HAP-1 (cell line): ENCODE measurements at places on chromosomes 2 and 18.
A peak's percentile ranks its signal among the peaks of the same experiment; 100 is the strongest.

GRCh38 chr18:76913583-76913982 is 91.2 kb downstream of the ZNF236 start:
- DNase-seq = no peak

GRCh38 chr2:147386284-147386683 is 458.5 kb upstream of the ACVR2A start:
- DNase-seq = no peak

DNA sequence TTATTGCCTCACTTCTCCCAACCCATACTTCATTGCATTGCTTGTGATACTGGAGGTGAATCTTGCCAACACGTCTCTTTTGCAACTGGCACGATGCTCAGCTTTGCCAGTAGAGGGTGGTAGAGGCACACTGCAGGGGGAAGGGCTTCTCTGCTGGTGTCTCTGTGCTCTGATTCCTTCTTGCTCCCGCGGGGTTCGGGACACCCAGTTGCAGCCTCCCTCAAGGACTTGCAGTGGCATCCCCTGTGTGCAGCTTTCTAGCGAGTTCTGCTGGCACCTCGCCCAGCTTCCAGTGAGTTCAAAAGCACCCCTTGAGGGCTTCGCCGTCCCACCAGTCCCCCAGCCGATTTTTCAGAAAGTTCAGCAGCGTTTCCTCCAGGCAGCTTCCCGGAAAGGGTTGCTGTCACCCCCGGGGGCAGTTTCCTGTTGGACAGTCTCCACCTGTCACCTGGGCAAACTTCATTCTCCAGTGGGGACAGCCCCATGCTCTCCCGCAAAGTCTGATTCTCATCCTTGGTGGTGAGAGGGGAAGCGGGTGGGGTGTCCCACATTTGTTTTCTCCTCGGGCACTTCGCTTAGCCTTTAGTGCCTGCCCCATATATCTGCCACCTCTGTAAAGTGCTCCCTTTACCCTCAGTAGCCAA is 35.4 kb upstream of the EN1 start:
- peak; percentile 76 for DNase-seq

DNA sequence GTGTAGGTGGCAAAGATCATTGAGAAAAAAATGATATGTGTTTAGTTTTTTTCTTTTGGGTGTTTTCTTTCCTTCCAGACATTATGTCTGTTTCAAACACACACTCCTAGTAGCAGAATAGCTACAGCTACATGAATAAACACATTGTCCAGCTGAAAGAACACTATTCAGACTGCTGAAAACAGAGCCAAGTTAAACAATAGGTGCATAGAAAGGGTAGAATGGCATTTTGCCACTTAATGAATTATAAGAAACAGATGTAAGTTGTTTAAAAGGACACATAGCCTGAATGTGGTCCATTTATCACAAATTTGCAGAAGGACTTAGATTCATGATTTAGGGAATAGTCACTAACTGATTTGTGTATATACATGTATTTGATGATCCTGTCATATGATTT is 20.1 kb downstream of the CTLA4 start:
- no peak for DNase-seq

DNA sequence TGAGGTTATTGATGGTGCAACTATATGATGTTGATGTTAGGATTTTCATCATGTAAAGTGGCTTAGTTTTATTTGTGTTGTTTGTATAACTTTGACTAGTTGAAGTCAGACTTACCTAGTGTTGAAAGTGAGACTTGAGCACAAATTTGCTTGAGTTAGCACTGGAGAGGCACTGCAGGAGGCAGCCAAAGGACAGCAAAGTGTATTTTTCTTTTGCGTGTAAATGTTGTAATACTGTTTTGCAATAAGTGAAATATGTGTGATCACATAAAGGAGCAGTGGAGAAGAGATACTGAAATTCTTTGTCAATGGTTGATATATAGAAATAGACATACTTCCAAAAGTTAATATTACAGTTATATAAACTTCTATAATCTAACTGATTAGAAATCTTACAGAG is 332.0 kb upstream of the RAB12 start:
- DNase-seq = no peak

DNA sequence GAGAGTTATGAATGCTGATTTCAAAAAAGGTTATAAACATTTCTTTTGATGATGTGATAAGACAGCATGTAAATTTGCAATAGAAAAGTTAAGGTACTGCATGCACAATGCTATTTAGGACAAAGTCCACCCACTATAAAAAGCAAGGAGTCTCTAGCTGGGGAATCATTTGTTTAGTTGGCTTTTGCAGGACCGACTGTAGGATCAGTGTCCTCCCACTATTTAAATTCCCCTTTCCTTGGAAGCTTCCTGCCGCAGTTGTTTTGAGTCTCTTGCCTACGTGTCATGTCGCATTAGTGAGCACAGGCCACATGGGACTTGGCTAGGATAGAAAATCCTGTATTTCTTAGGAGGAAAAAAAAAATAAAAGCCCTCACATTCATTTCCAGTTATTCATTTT is 13.1 kb downstream of the QPCT start:
- no peak for DNase-seq

GRCh38 chr2:44751754-44752479 is 189.6 kb upstream of the SIX3 start:
- peak; percentile 43 for DNase-seq

DNA sequence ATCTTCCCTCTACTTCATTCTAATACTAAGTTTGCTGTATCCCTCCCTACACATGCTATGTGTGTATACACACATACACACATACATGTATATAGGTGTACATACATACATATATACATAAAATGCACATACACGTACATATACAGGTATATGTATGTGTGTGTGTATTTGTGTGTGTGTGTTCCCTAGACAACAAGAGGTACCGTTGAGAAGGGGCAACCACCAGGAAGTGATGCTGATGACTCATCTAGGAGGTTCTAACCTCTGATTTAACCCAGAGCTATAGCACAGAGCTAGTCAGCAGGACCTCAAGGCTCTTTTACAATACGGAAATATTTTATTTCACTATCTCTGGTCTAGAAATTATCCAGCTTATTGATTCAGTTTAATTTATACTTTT is 139.2 kb downstream of the LAMA3 start:
- DNase-seq = no peak

GRCh38 chr2:164706522-164706921 is 85.2 kb upstream of the GRB14 start:
- no peak for DNase-seq

DNA sequence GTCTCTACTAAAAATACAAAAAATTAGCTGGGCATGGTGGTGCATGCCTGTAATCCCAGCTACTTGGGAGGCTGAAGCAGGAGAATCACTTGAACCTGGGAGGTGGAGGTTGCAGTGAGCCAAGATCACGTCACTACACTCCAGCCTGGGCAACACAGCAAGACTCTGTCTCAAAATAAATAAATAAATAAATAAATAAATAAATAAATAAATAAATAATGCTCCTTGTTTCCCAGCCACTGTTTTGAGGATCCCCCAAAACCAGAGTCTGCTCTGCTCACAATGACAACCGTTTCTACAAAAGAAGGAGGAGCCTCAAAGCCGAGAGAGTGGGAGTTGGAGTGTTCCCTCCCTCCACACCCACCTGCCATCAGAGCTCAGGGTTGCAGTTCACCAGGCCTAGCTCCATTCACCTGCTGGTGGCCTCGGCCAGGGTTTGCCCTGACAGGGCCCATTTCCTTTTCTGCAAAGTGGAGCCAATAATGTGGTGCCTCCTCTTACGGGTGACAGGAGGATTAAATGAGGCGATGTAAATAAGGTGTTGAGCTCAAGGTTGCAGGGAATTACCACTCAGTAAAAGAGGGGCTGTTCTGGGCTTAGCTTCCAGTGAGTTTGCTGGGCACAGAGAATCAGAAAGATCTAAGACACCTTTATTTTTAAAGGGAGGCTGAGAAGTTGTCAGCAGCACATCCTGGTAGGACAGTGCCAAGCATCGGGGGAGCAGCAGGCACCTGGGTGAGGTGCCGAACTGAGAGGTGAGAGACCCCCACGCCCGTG is 25.5 kb downstream of the CRACDL start:
- no peak for DNase-seq

DNA sequence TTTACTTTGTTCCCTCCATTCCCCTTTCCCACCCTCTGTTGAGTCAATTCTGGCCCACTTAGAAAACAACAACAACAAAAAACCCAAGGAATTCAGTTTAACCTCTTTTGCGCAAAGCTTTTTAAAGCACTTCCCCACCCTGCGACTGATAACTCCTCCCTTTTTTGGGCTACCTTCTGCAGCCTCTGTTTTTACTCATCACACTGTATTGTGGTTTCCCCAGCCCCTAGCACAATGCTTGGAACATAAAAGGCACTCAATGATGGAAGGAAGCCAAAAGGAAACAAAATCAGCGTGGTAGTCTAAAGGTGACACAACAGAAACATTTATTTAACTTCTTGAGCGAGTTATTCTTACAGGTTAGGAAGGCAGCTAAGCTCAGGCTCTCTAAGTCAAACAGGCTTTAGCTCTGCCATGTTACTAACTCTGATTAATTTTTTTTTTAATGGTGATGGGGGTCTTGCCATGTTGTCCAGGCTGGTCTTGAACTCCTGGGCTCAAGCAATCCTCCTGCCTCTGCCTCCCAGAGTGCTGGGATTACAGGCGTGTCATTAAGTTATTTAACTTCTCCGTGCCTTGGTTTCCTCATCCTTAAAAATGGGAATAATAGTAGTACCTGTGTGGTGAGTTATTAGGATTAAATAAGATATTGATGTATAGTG is 1.3 kb downstream of the CEP68 start:
- DNase-seq = peak; percentile 48

DNA sequence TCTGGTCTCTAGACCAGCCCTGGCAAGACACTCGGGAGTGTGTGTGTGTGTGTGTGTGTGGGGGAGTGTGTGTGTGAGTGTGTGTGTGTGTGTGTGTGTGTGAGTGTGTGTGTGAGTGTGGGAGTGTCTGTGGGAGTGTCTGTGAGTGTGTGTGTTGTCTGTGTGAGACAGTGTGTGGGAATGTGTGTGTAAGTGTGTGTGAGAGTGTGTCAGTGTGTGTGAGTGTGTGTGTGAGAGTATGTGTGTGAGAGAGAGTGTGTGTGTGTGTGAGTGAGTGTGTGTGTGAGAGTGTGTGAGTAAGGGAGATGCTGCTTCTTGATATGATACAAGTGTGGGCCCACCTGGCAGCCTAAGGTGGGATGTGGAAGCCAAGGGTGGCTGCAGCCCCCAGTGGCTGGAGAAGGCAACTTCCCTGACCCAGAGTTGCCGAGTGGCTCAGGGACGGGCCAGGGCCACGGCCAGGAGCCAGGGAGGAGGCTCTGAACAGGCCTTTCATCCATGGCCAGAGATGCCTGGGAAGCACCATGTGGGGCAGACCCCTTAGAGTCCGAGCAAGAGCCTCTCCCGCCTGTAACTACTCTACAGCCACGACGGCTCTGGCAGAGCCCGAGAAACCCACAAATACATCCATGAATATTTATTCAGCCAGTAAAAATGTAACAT is 159.3 kb upstream of the MYCN start:
- no peak for DNase-seq

- DNase-seq = no peak
Observed at GRCh38 chr2:150134223-150134857, 353.1 kb downstream of the RND3 start.

DNA sequence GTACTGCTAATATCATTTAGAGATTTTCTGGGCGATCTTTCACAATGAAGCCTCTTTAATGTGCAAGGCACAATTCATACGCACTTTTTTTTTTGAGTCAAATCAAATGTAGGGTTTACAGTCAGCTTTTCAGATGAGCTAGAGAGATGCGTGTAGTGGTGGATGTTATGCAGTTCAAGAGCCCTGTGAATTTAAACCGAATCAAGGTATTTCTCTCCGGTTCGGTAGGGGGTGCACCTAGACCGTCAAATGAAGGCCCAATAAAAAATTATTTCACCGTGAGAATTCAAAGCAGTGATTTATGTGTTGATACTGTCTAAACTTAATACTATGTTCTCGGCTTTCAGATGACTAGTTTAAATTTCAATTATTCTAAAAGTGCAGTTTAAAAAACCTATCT is 1.1 kb downstream of the PTH2R start:
- no peak for DNase-seq

DNA sequence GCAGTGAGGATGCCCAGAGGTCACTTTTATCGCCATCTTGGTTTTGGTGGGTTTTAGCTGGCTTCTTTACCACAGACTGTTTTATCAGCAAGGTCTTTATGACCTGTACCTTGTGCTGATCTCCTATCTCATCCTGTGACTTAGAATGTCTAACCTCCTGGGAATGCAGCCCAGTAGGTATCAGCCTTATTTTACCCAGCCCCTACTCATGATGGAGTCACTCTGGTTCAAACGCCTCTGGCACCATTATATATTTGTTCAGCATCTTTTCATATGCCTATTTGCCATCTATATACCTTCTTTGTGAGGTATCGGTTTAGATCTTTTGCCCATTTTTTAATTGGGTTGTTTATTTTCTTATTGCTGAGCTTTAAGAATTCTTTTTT is 7.2 kb upstream of the CCNT2 start:
- no peak for DNase-seq

- no peak for DNase-seq
Observed at GRCh38 chr2:45799679-45800381, 148.4 kb downstream of the PRKCE start.

DNA sequence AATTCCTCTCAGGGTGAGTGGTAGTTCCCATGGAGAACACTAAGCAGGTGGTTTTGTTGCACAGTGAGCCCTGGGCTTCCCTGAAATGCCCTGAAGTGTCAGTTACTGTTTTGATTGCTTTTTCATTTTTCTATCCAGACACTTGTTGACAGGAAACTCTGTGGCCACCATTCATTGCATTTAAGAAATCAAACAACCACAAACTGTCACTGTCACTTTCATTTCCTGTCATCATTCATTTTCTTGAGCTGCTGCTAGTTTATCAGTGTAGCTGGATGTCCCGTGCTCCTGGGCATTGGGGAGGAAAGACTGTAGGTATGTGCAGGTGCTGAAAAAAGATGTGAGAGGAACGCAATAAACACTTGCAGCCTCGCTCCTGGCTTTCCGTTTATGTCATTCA is 891.6 kb upstream of the ZEB2 start:
- no peak for DNase-seq

- DNase-seq = no peak
Observed at GRCh38 chr2:107001964-107002696, 116.2 kb upstream of the ST6GAL2 start.

- DNase-seq = no peak
Observed at GRCh38 chr2:101808006-101808562, 110.6 kb downstream of the MAP4K4 start.

DNA sequence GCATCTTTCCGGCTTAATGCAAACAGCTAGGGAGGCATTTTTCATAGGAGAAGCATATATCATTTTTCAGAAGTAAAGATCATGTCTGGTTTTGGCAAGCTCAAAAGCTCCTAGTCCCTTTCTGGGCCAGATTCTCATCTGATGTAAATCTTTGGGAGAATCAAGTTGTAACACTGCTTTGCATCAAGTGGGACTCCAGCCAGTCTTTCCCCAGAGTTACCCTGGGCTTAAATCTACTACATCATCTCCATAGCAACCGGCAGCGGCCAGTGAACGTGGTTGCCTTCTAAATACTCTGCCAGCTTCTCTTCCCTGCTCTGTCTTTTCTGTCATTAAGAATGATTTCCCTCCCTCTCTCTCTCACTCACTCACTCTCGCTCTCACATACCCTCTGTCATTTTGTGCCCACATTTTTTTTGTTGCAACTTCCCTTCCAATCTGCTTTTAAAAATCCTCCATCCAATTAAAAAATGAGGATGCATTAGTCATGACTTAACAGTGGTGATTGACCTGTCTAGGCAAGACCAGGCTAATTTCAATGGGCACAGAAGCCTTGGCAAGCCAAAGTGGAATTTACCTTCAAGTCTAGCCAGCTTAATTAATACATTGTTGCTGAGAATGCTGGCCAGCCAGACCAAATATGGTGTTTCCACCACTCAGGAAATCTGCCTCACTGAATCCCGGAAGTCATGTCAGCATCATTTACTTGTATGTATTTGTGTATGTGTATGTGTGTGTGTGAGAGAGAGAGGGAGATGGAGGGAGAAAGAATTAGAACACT is 93.0 kb downstream of the NRP2 start:
- no peak for DNase-seq
